ENCODE measurements at places on chromosomes 3 and 15. TPM values are rescaled to one million over a fixed set of nuclear protein-coding genes. Genes with fewer than 3 reads are reported as not detected.

GRCh38 chr15:40222131-40222530, 16.7 kb upstream of the PAK6 start:
- no peak for DNase-seq

- DNase-seq, result no peak
Measured at GRCh38 chr3:28224430-28224829, 17.0 kb upstream of the CMC1 start.

DNA sequence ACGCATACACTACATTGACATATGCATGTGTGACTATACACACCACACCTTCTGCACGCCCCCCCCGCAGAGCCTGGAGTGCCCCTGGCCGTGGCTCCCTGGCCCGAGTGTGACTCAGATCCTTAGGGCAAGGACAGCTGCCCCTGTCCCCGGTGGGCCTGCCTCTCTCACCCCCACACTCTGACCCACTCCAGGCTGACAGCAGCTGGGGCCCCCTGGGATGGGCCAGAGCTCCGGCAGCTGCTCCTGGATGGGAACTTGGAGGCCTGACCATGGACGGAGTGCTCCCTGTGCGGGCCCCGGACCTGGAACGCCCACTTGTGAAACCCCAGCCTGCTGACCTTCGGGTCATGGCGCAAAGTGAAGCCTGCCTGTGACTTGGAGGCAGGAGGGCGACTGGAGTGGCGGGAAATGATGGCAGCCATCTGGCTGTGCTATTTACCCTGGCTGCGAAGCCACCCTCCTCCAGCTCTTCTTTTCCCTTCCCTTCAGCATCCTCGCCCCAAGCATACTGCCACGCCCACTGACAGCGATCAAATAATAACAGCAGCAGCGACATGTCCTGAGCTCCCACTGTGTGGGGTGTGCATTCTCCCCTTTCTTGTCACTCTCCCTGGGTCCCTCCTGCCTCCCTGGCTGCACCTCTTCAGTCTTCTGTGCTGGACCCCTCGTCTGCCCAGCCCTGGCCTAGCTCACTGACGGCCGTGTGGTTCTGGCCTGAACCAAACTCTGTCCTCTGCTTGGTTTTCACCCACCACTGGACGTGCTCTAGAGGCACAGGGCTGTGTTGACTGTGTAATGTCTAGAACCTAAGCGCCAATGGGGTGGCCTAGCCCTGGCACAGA, 90.7 kb upstream of the MEF2A start:
- DNase-seq, result peak; percentile 88

DNA sequence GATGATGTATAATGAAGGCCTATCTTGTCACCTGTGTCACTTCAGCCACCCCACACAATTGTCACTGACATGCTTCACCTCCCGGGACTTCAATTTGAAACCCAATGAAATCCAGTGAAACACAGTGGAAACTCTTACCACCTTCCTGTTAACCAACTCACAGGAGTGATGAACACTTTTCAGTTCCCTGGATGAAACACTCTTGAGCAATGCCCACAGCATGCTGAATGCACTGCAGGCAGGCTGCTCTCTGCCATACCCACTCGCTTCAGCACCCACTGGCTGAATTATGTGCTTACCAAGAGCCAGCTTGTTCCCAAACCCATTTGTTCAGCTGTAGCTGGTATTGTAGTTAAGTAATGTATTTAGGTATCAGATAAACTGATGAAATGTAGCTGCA, 47.0 kb downstream of the MAP2K1 start:
- no peak for DNase-seq

GRCh38 chr3:147415286-147415685, 6.1 kb downstream of the ZIC1 start:
- no peak for DNase-seq

GRCh38 chr3:128438488-128439072, 28.1 kb downstream of the DNAJB8 start:
- no peak for DNase-seq

DNA sequence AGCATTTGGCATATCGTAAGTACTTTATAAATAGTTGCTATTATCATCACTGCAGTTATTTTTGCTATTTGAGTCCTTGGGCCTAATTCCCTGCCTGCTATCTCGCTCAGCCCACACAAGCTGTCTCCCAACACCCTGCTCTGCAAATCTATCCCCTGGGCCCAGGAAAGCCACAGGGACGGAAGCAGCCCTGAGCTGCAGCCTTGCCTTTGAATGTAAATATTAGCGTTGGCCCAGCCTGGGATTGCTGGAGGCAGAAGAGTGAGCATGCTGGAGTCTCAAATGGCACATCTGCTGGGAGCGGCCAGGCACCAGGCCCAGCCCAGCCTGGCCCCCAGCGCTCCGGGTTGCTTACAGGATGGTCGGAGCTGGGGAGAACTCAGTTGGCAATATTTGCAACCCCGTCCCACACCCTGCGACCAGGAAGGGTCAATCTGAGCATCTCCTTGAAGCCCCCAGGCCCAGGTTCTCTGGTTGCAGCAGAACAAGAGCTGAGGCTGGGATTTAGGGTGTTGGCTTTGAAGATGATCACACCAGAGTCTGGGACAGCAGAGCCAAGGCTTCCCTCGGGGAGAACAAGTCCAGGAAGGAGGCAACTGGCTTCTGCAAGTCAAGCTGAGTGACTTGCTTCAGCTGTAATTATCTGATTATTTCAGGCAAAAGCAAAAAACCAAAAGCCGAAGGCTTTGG, 529.6 kb downstream of the SHQ1 start:
- peak; percentile 68 for DNase-seq

- DNase-seq, result no peak
Measured at GRCh38 chr3:187242435-187242834, 45.1 kb downstream of the RTP1 start.

GRCh38 chr15:101357333-101357732, 62.3 kb upstream of the SNRPA1 start:
- DNase-seq, result peak; percentile 72

- DNase-seq, result no peak
Measured at GRCh38 chr3:42189736-42190135, 76.2 kb downstream of the CCK start.

- DNase-seq, result no peak
Measured at GRCh38 chr3:54865316-54865715, 62.5 kb downstream of the LRTM1 start.

DNA sequence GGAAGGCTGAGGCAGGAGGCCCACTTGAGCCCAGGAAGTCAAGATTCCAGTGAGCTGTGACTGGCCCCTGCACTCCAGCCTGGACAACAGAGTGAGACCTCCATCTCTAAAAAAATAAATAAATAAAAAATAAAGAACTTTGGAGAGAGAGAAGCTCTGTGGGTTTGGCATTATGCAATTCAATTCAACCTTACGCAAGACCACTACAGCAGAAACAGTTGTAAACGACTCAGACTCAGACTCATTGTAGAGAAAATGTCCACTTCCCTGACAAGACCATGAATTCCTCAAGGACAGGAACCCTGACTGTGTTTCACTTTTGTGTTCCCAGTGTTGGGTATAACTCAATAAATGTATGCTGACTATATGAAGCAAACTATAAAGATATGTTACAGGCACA, 90.3 kb upstream of the C3orf80 start:
- DNase-seq, result no peak

- DNase-seq, result no peak
Measured at GRCh38 chr3:108602935-108603294, 13.4 kb downstream of the DZIP3 start.

DNA sequence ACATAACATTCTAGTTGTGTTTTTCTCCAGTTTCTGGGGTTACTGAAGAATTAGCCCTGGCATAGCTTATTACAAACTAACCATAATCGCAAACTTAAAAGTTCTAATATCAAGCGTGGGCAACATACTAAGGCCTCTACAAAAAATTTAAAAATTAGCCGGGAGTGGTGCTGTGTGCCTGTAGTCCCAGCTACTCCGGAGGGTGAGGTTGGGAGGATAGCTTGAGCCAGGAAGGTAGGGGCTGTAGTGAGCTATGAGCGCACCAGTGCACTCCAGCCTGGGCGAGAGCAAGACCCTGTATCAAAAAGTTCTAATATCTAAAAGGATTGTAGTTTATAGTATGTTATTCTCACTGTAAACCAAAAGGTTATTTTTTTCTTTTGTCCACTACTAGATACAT, 1.1 kb downstream of the OIP5 start:
- no peak for DNase-seq

GRCh38 chr15:64883997-64884511, 27.6 kb upstream of the ANKDD1A start:
- DNase-seq, result peak; percentile 77

DNA sequence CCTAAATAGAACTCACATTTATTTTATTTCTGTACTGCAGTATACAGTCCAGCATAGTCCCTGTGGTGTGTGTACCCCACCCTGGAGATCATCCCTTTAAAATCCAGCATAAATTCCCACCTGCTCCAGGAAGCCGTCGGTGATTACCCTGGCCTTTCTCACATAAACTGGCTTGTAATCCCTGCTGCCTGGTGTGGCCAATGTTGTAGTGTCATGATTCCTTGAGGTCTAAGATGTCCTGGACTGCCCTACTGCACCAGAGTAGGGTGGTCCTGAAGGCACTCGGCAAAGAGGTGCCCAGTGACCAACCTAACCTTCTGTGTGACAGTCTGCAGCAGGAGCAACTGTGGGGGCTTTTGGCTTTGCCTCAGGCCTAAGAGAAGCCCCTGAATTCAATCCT, 58.9 kb downstream of the ITGA11 start:
- peak; percentile 3 for DNase-seq

DNA sequence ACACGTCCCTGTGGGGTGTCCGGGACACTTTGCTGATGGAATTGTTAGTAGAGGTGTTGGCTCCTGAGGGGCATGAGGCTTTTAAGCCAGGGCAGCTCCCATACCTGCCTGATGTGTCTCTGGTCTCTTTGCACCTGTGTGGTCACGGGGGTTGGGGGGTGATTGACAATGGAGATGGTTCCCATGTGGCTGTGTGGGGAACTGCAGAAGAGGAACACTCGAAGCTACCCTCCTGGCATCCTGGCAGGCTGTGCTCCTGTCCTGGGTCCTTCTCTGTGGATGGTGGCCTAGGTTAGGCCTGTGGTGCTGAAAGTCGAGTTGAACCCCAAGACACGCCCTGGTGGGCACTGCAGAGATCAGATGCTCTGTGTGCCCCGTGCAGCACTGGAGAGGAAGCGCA, 73.4 kb downstream of the HMCES start:
- DNase-seq, result no peak

DNA sequence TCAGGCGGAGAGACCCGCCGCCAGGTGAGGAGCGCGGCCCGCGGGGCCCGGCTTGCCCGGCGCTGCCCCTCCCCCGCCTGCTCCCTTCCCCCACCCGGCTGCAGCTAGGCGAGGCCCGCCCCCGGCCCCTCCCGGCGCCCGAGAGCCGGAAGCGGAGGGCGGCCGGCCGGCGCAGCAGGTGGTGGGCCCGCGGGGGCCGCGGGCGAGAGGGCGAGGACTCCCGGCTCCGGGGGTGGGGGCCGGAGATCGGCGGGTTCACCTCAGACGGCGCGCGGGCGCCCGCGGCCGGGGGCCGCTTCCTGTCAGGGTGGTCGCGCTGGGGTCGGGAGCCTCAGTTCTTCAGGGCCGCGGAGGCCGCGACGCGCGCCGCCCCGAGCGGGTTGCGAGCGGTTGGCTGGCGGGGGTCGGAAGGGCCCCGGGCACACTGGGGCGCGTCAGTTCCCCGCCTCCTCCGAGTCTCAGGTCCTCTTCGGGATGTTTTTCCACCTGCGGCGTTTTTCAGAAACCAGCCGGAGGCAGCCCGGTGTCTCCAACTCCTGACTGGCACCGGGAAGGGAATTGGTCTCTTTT, 395 bp downstream of the ZFAND6 start:
- peak; percentile 82 for DNase-seq

- DNase-seq, result no peak
Measured at GRCh38 chr3:43670635-43671522, 19.9 kb upstream of the ABHD5 start.

DNA sequence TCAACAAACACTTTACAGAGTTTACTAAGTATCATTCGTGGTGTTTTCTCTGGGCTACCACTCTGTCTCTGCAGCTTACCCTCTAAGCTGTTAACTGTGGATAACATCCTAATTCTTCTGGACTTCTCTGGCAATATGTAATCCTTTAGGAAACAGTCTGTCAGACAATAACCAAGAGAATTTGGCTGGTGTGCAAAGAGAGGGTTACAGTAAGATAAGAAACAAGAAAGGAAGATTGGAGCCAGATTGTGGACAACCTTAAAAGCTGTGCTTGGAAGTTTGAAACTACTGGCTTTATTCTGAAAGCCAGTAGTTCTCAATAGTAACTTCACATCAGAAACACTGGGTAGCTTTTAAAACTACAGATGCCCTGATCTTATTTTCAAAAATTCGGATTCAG, 778 bp downstream of the ARL6 start:
- DNase-seq, result no peak

DNA sequence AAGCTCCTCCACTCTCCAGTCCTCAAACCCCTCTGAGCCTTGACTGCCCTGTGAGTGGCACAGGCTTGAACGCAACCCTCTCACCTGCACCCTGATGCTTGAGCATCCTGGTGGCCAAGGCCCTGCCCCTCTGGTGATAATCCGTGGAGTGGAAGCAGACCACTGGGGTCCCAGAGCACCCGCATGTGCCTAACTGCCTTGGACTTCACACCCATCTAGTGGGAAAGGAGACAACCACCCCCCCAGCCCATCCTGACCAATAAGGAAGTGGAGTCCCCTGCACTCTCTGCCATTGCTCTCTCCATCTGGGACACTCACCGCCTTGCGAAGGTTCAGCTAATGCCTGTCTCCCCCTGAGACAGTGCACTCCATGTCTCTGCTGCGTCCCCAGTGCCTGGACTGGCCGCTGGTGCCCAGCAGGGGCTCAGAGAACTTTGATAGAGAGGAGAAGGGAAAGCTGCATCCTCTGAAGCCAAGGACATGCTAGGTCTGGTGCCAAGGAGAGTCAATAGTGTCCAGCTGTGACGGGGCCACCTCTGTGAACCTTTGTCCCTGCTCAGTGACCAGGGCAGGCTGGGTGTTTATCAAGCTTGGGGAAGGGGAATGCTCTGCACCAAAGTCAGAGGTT, 3.4 kb downstream of the KLF15 start:
- no peak for DNase-seq

DNA sequence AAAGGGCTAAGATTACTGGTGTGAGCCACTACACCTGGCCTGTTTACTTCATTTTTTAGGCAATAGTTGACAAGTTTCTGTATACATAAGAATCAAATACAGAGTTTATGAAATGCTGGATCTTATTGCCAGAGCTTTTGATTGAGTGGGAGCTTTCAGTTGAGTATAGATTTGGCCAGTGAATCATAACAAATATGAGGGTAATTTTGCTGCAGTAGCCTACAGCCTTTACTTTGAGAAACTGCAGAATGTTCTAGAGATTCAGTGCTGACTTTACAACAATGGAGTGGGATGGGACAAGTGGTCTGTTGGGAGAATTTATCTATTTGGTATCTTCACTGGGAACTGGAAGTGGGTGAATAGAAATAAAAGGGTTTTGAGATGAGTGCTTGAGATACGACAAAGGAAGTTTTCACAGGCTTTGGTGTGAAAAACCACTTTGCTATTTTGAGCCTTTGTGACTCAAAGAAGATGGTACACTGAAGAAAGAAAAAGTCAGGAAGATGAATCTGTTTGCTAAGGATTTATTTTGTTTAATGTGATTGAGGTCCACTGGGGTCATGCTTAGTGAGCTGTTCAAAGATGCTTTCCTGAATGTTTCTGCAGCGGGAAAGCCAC, 227.8 kb downstream of the UBE2E2 start:
- DNase-seq, result no peak

The PRRT3 gene
- 0.52 TPM for total RNA-seq

The MAP6D1 gene
- 6.6 TPM for total RNA-seq

The SAMD7 gene
- not detected for total RNA-seq

The SETMAR gene
- total RNA-seq, result 14.3 TPM

The MCF2L2 gene
- 0.24 TPM for total RNA-seq

The PATL2 gene
- 2.7 TPM for total RNA-seq

The CLDN1 gene
- total RNA-seq, result not detected

The SEMA6D gene
- 17.5 TPM for total RNA-seq

The NCK1 gene
- 36.0 TPM for total RNA-seq

The ATP13A4 gene
- total RNA-seq, result not detected

The NOX5 gene
- total RNA-seq, result not detected

The FAM3D gene
- total RNA-seq, result not detected

The PCOLCE2 gene
- 66.7 TPM for total RNA-seq

The FSIP1 gene
- total RNA-seq, result 1.2 TPM
